ENCODE measurements at places on chromosomes 1 and 21.

DNA sequence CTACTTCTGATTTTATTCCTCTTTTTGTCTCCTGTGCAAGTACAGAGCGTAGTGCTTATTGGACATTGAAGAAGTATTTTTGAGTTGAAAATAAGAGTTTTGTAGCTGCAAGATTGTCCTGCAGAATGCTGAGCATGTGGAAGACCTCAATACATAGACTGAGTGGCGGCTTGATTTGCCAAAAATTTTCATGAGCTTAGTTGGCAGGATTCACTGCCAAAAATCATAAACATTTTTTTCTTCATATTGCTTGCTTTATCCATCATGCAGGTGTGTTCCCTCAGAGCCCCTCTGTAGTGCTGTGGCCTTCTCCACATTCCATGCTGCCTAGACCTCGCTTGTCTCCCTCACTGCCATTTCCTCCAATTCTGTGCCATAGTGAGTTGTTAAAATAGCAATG lies 100.1 kb downstream of the DUSP10 start:
- DNase-seq = no peak

- DNase-seq = no peak
Measured at GRCh38 chr1:200893411-200893901, 1.2 kb upstream of the INAVA start.

DNA sequence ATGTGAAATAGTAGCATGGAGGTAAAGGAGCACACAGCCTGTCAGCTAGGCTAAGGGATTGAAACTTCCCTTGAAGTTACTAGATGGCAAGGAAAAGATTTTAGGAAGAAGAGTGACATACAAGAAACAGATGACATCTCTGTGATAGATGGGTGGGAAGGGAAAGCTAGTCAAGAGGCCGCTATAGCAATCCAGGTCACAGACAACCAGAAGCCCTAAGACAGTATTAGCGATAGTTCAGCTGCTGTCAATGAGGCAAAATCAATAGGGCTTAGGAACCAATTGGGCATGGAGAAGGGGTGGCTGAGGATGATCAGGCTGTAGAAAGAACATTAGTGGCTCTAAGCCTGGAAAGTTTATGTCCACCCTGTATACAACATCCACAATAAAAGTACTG lies 111.1 kb downstream of the GLUL start:
- DNase-seq = no peak

- DNase-seq = no peak
Measured at GRCh38 chr1:197144570-197145325, 1.7 kb downstream of the ASPM start.

- no peak for DNase-seq
Measured at GRCh38 chr1:159092036-159092760, 15.6 kb upstream of the AIM2 start.

DNA sequence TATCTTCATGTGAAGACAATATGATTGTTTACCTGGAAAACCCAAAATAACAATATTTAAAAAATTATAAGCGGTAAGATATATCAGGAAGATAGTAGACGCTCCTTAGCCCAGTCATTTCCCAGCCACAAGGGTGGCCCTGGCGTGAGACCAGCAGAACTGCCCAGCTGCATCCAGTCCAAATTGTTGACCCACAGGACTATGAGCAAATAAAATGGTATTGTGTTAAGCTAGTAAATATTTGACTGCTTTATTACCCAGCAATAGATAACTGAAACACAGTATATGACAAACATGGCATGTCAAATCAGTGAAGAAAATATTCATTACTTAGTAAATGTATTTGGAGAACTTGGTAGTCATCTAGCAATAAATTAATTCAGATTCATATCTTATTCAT lies 294.3 kb upstream of the SPAG17 start:
- DNase-seq = no peak

- DNase-seq = no peak
Measured at GRCh38 chr1:89382479-89382878, 18.6 kb downstream of the GBP6 start.

DNA sequence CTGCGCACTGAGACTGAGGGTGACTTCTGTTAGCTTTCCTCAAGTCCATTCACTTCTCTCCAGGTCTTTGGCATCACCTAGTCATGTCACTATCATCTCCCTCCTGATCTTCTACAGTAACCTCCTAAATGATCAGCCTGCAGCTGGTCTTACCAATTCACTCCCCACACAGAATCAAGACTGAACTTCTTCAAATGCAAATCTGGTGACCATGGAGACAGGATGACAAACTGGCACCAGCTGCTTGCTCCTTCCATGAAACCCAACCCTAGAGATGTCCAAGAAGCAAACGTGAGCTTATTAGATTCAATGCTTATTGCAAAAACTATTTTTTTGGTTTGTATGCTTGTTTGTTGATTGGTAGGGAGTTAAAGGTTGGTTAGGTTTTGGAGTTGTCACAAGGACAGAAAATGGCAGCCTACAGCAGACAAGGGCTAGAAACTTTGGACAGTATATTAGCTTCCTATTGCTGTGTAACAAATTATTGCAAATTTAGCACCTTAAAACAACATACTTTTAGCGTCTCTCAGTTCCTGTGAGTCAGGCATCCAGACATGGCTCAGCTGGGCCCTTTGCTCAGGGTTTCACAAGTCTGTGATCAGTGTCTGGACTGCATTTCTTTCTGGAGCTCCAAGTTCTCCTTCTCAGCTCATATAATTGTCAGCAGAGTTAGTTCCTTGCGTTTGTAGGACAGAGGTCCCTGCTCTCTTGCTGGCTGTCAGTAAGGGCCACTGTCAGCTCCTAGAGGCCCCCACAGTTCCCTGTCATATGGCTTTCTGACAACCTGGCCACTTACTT lies 53.3 kb upstream of the GJA8 start:
- DNase-seq = no peak

- DNase-seq = no peak
Measured at GRCh38 chr1:94456736-94457135, 38.5 kb downstream of the ABCD3 start.

- DNase-seq = no peak
Measured at GRCh38 chr1:57512386-57512785, 88.5 kb upstream of the DAB1 start.

DNA sequence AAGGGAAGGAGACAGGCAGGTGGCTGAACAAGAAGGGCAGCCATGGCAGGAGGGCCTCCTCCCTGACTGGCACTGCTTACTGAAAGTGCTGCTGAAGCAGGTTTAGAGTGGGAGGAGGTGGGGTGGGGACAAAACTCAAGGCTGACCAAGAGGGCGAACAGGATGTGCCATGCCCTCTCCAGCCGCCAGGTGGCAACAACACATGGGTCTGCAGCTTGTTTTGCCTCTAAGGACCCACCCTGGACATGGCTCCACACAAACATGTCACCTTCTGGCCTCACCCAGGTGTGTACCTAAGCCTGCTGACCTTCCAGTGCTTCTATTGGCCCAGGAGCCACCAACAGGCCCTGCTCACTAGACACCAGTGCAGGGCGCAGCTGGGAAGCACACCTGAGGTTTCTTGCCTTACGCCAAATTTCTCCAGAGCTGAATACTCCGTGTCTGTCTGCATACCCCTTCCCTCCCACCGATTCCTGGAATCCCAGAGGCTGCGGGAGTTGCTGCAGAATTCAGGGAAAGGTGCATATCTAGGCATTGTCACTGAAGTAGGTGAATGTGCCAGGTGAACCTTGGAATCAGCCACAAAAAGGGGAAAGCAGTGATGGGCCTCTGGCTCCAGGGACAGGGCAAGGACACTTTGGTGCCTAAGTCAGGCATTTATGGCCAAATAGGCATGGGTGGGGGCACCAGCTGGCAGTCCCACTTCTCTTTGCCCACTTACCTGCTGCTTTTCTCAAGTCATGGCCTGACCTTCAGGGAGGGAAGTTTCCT lies 5.3 kb downstream of the PSRC1 start:
- peak; percentile 48 for DNase-seq

GRCh38 chr1:109197158-109198042 lies 16.3 kb upstream of the SARS1 start:
- no peak for DNase-seq

GRCh38 chr1:214361636-214362035 lies 80.7 kb downstream of the SMYD2 start:
- no peak for DNase-seq

GRCh38 chr1:234504969-234505768 lies 26.2 kb upstream of the TARBP1 start:
- DNase-seq = no peak

- no peak for DNase-seq
Measured at GRCh38 chr1:193462629-193463320, 276.4 kb upstream of the B3GALT2 start.

DNA sequence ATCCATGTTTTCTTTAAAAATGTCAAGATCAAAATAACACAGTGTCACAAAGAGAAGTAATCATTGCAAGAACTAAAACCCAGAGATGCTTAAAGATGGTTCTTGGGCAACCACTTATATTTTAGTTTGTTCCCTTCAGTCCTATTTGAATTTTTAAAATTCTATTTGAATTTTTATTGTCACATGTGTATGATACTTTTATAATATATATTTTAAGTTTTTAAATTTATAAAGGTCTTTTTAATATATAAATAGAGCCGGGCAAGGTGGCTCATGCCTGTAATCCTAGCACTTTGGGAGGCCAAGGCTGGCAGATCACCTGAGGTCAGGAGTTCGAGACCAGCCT lies 22.3 kb upstream of the DISC1 start:
- DNase-seq = no peak

GRCh38 chr1:89633248-89633799 lies 404 bp downstream of the LRRC8C start:
- DNase-seq = peak; percentile 51

- DNase-seq = no peak
Measured at GRCh38 chr1:74180490-74180889, 17.5 kb downstream of the LRRIQ3 start.

GRCh38 chr1:206663832-206664652 lies 20.7 kb upstream of the MAPKAPK2 start:
- DNase-seq = peak; percentile 59
